ENCODE measurements at places on chromosomes 3 and 15.

- DNase-seq = no peak
These were observed 53.4 kb upstream of the EIF5A2 start for GRCh38 chr3:170961616-170962400.

DNA sequence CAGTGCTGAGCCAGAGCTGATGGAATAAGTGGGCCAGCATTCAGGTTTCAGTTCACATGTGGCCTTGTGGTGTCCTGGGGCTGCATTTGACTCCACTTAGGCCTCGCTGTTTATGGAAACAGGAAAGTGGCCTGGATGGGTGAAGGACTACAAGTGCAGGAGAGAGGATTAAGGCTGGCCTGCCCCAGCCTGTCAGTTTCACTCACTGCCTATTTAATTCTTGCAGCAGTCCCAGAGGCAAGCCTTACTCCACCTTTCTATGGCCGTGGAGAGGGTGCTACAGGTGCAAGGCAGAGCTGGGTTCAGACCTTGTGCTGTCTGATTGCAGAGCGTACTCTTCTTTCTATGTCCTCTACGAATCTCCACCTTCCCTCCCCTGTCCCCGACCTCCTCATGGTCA, 37.7 kb downstream of the ABHD17C start:
- DNase-seq = no peak

DNA sequence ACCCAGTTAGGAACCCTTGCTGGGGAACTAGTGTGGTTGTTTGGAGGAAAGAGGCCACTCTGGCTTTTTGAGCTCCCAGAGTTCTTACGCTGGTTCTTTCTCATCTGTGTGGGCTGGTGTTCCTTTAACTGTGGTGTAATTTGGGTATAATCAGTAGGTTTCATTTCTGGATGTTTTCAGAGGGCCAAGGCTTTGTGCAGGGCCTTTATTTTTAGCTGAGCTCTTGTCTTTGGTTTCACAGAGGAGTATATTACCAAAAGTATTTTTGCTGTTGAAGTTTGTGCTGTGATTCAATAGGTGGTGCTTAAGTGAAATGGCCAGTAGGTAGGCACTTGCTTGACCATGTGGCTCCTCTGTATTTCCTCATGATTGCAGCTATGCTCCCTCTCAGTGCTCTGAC, 357.9 kb downstream of the KCNH8 start:
- DNase-seq = no peak

- no peak for DNase-seq
These were observed 49.1 kb downstream of the FBN1 start for GRCh38 chr15:48596415-48596814.

DNA sequence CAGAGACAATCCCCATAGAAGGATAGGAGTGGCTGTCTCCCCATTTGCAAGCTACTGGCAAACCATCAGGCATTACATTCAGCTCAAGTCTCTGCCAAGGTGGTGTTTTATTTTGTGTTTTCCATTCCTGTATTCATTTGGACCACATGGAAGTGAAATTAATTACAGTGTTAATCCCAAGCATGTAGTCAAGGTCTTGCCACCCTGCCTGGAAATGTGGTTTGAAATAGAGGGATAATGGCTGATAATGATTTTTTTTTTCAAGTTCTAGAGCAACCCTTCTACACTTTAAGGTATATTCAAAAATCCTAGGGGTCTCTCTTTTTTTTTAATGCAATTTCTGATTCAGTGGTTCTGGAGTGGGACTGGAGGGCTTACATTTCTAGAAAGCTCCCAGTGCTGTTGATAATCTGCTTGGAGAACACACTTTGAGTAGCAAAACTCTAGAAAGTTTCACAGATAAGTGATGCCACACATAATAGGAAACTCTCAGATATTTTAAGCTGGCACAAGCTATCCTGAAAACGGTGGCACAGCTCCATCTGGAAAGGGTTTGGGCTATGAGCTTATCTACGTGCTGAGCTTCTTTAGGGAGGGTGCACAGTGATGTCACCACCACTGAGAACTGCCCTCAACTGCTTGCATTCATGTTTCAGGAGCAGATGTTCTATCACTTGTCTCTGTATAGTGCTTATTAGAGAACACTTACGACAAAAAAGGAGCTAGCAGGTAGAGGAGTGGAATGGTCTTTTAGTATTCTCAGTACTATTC, 140.1 kb upstream of the IL12A start:
- DNase-seq = no peak
